ENCODE measurements at places on chromosomes 4 and X.
A peak's percentile ranks its signal among the peaks of the same experiment; 100 is the strongest.

GRCh38 chrX:19981947-19982346 is 8.9 kb downstream of the BCLAF3 start:
- no peak for DNase-seq

DNA sequence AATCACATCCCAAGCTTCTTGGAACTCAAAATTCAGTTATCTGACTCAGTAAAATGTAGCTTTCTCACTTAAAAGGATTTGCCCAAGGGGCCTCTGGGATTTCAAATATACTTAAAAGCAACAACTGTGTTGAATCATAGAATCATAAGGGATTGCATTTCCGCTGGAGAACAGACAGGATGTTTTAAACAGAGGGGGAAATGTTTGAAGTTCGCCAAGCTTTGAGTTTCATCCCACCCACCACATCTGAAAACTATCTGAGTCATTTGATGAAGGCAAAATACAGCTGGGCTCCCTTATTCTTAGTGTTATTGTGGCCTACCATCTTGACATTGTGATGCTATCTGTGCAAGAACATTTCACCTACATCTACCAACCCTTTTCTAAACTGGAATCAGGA is 73.5 kb downstream of the PPP1R2C start:
- no peak for DNase-seq

DNA sequence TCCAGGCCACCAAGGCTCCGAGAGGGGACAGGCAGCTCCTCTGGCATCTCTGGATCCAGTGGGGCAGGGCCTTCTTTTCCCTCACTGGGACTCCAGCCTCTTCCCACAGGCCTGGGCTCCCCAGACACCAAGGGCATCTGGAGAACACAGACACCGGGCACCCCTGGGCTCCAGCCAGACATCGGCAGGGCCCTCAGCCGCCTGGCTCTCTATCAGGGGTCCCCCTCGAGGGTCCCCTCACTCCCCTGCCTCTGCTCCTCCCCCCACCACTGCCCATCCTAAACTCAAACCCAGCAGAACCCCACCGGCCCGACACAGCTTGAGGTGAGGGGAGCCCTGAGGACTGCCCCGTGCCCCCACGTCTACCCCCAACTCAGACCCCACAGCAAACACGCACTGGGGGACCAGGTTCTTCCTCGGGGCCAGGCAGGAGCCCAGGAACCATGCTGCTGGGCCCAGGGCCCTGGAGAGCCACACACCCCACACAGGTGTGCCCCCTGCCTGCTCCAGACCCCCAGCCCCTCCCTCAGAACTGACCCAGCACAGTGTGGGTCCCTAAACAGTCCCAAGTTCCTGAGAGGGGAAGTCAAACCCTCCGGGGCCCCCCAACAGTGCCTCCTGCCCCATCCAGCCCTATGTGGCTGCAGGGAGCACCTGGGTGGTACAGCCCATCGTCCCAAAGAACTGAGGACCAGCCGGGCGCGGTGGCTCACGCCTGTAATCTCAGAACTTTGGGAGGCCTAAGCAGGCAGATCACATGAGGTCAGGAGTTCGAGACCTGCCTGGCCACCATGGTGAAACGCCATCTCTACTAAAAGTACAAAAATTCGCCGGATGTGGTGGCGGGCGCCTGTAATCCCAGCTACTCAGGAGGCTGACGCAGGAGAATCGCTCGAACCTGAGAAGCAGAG is 86.8 kb downstream of the FAM53A start:
- DNase-seq, result no peak

GRCh38 chrX:10239611-10240064 is 82.9 kb downstream of the CLCN4 start:
- no peak for DNase-seq

DNA sequence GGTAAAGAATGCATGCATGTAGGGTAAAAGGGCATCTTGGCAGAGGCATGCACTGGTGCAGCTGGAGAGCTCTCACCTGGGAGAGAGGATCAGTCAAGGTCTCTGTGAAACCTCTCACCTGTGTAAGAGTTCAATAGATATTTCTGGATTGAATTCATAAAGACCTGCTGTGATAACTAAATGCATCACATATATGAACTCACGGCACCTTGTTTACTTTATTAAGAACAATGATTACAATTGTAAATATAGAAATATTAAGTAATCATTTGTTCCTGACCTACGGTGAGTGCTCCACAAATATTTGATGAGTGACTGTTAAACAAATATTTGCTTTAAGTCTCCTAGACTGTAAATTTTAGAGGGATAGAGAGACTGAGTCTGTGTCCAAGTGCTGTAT is 85.9 kb upstream of the PAQR3 start:
- DNase-seq, result no peak

DNA sequence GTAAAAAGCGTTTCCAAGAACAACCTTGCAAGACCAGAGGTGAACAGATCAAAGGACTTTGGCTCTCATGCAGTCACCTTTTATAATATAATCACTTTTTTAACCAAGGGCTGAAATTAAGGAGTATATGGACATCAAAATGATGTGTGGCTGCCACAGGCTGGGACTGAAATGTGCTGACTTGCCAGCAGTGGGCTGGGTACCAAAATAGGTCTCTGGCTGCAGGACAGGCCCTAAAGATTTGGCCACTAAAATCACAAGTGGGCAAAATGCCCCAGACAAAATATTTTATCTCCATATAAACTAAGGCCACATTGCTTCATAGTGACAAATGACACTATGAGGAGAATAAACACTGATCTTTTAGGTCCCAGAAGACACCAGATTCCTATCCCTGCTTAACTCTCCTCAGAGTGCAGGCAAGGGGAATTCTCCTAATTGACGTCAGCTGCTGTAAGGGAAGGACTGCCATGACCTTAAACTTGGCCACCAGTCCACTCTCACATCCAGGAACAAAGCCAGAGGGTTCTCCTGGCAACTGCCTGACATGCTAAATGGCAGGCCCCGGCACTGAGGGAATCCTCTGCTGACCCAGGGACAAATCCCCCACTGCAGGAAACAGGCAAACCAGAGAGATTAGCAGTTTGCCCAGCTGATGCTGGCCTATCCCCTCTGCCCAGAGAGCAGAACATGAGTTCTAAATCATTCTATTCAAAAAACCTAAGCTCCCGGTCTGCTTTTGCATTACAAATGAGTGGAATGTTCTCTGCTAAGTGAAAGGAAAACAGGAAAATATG is 155.8 kb downstream of the PPP3CA start:
- no peak for DNase-seq

DNA sequence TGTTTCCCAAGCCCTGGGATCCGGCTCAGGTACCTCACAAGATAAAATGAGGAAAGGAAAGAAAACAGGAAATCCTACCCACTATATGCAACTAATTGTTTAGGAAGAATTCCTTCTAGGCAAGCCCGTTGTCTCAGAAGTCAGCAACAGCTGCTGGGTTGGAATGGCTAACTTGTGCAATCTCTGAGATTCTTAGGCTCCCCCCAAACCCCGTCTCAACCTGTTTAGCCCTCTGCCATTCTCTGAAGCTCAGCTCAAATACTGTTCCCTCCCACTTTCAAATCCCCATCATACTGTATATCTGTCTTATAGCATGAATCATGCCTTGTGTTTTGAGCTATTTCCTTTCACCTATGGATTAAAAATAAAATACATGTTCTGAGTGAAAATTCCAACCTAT is 28.9 kb downstream of the STARD8 start:
- no peak for DNase-seq

DNA sequence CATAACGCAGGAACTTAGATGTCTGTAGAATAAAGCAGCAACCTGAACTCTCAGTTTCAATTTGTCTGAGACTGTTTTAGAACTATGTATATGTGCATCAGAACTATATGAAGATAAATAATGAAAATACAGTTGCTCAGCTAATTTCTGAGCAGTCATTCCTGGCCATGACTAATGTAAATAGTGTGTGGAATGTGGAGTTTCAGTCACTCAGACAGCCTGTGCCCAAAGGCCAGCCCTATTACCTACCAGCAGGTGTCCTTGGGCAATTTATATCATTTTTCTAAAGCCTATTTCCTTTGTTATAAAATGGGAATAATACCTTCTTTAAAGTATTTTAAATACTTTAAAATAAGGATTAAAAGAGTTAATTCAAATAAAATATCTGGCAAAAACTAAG is 56.0 kb upstream of the RELL1 start:
- DNase-seq, result no peak

- DNase-seq, result no peak
Measured at GRCh38 chr4:14994242-14994641, 8.0 kb upstream of the CPEB2 start.

GRCh38 chr4:56656346-56656643 is 24.8 kb downstream of the HOPX start:
- peak; percentile 69 for DNase-seq

DNA sequence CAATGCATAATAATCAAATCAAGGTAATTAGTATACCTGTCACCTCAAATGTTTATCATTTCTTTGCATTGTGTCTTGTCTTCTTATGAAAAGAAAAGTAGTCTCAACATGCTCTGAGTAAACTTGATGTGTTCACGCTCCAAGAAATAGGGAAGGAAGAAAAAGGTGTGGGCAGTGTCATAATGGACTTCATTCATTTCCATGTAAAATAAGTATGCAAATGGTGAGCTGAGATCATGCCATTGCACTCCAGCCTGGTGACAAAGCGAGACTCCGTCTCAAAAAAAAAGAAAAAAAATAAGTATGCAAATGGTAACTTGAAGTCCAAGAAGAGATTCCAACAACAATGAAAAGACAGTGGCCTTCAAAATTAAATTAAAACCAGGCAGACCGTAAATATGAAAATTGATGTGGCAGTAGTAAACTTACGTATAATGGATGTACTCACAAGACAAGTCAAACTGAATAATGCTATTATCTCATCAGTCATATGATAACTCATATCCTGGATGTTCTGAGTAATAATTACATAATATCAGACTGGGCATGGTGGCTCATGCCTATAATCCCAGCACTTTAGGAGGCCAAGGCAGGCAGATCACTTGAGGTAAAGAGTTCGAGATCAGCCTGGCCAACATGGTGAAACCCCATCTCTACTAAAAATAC is 6.0 kb upstream of the CWH43 start:
- DNase-seq, result no peak
